ENCODE measurements at places on chromosomes 13 and 19. TPM values are rescaled to one million over a fixed set of nuclear protein-coding genes. Genes with fewer than 3 reads are reported as not detected.

DNA sequence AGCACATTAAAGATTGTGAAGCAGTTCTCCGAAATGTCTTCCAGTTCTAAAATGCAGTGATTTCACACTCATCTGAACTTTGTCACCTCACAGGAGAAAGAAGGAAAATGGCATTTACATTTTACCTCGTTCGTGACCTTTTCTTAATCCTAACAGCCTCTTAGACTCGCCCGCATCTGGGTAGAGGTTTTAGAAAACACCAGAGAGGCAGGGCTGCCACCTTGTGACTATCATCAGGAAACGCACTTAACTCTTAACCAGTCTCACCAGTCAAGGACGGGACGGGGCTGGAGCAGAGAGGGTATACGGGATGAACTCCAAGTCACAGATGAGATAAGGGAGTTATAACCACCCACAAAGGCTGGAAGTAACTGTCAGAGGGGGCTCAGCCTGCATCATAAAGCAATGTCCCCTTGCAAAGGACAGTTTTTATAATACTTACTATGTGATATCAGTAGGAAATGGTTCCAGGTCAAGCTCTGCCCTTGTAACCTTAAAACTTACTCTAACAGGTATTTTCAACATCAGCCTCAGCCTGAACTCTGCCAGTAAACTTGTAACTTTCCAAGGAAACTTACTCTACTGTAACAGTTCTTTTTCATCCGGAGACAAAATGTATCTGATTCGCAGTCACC is 8.6 kb upstream of the CEACAM6 start:
- H3K36me3 ChIP-seq = no peaks in the 10 kb centered on the region
- H3K4me1 ChIP-seq = no peaks in the 10 kb centered on the region
- no peak overlapping the region for H3K4me3 ChIP-seq
- peaks cover 8% of the 10 kb centered on the region for H3K27me3 ChIP-seq
- DNase-seq = peak; percentile 62

GRCh38 chr19:30390356-30390988 is 18.3 kb downstream of the ZNF536 start:
- DNase-seq = no peak
- H3K27ac ChIP-seq = no peak overlapping the region
- H3K36me3 ChIP-seq = no peaks in the 10 kb centered on the region
- H3K27me3 ChIP-seq = peaks cover 3% of the 10 kb centered on the region
- H3K4me1 ChIP-seq = no peaks in the 10 kb centered on the region

DNA sequence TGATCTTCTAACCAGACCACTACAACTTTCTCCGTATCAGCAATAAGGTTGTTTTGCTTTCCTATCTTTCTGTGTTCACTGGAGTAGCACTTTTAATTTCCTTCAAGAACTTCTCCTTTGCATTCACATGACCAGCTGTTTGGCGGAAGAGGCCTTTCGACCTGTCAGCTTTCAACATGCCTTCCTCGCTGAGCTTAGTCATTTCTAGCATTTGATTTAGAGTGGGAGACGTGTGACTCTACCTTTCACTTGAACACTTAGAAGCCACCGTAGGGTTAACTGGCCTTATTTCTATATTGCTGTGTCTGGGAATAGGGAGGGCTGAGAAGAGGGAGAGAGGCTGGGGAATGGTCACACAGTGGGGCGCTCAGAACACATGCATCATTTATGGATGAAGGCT is 104.7 kb downstream of the TUBGCP3 start:
- H3K4me1 ChIP-seq = no peaks in the 10 kb centered on the region
- no peak overlapping the region for H3K4me3 ChIP-seq
- DNase-seq = no peak
- no peaks in the 10 kb centered on the region for H3K27me3 ChIP-seq
- H3K36me3 ChIP-seq = peaks cover 27% of the 10 kb centered on the region

DNA sequence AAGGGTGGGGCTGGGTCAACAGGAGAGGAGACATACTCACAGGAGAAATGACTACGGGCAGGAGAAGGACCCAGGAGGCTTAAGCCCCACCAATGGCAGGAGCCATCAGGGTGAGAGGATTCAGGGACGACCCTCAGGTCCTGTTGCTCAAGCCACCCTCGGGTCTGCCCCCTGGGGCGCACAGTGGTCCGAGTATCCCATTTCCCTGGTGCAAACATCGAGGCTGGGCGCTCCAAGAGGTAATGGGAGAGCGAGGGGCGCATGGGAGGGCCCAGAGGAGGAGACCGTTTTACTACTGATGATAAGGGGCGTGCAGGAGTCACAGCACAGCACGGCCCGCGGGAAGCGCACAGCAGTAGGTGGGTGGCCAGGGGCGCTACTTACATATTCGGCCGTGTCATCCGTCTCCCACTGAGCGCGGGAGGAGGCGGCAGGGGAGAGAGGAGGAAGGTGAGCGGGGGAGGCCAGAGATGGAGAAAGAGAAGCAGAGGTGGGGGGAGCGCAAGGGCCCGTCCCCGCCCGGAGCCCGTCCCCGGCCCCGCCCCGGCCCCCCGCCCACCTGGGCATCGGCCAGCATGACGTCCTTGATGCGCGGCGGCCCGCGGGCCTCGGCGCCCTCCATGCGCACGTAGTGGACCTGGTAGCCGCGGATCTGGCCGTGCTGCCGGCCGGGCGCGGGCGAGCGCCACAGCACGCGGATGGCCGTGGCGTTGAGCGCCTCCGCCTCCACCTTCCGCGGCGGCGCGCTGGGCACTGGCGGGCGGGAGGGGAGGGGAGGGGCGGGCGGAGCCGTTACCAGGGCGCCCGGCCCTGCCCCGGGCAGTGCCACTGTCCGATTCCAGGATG is 111.5 kb downstream of the PTPRS start:
- peak overlapping the region; percentile 11 for H3K4me3 ChIP-seq
- no peaks in the 10 kb centered on the region for H3K27me3 ChIP-seq
- no peaks in the 10 kb centered on the region for H3K4me1 ChIP-seq
- H3K36me3 ChIP-seq = peaks cover 4% of the 10 kb centered on the region
- DNase-seq = no peak

DNA sequence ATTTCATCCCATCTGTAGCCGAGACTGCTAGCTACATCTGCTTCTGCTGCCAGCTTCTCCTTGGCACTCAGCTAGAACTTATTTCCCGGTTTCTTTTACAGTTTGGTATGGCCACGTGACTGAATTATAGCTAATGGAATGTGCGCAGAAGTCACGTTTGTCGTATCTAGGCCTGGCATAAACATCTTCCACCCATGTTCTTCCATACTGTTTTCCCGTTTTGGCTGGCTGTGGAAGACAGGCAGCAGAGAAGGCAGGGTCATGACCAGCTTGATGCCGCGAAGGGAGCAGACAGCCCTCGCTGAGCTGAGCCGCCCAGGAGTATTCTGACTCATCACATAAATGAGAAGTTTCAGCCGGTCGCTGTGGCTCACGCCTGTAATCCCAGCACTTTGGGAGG is 186.7 kb downstream of the RFC3 start:
- no peak for DNase-seq
- no peaks in the 10 kb centered on the region for H3K36me3 ChIP-seq
- no peaks in the 10 kb centered on the region for H3K4me1 ChIP-seq
- no peaks in the 10 kb centered on the region for H3K27me3 ChIP-seq

GRCh38 chr19:10533646-10534386 is 9.9 kb upstream of the ATG4D start:
- H3K27ac ChIP-seq = no peak overlapping the region
- H3K27me3 ChIP-seq = peaks cover 4% of the 10 kb centered on the region
- DNase-seq = no peak
- H3K4me3 ChIP-seq = no peak overlapping the region
- no peaks in the 10 kb centered on the region for H3K4me1 ChIP-seq
- H3K36me3 ChIP-seq = no peaks in the 10 kb centered on the region

- H3K36me3 ChIP-seq = no peaks in the 10 kb centered on the region
- no peaks in the 10 kb centered on the region for H3K27me3 ChIP-seq
- H3K27ac ChIP-seq = no peak overlapping the region
- DNase-seq = no peak
- H3K4me1 ChIP-seq = no peaks in the 10 kb centered on the region
These were observed 38.2 kb upstream of the KPNA3 start for GRCh38 chr13:49830721-49831120.

GRCh38 chr13:39672378-39673132 is 17.1 kb downstream of the COG6 start:
- no peak overlapping the region for H3K4me3 ChIP-seq
- H3K27ac ChIP-seq = no peak overlapping the region
- H3K36me3 ChIP-seq = no peaks in the 10 kb centered on the region
- no peak for DNase-seq

DNA sequence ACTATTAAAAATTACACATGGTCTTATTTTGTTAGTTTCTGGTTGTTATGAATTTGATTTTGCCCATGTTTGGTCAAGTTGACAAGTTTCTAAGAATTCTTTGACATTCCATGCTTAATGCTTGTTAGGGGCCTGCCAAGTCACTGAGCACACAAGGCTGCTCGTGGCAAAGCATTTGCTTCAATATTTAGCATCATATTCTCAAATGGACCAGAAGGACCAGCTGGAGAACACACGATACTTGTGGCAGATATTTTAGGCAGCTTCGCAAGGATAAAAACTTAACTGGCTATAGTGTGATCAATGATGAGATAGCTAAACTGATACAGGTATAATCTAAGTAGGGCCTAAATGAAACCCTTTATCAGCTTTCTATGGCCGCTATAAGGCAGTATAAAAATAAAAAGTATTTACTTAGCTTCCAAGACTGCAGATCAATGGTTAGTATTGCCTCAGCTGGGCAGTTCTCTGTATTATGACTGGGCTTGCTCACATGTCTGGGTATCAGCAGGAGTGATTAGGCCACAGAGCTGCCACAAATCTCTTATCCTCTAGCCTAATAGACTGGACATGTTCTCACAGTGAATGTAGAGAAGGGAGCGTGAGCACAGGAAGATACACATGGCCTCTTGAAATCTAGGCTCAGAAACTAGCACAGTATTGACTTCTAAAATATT is 155.9 kb upstream of the SPRY2 start:
- H3K4me3 ChIP-seq = no peak overlapping the region
- no peaks in the 10 kb centered on the region for H3K36me3 ChIP-seq
- no peak overlapping the region for H3K27ac ChIP-seq

DNA sequence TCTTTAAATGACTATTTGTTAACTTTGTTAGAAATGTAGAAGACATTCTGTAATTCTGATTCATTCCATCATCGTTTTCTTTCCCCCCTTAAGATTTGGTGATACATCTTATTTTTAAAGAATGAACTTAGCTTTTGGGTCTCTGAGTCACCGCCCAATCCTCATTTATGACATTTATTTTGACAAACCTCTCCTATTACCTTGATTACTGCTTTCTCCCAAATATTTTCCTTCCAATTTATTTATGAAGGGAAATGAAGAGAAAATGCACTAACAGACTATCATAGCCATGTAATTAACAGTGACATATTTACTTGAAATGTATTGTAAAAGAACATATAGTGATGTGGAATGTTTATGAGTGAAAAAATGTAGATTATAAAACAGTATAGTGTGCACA is 241.6 kb downstream of the DCLK1 start:
- H3K27me3 ChIP-seq = no peaks in the 10 kb centered on the region
- H3K4me3 ChIP-seq = no peak overlapping the region
- no peaks in the 10 kb centered on the region for H3K36me3 ChIP-seq

DNA sequence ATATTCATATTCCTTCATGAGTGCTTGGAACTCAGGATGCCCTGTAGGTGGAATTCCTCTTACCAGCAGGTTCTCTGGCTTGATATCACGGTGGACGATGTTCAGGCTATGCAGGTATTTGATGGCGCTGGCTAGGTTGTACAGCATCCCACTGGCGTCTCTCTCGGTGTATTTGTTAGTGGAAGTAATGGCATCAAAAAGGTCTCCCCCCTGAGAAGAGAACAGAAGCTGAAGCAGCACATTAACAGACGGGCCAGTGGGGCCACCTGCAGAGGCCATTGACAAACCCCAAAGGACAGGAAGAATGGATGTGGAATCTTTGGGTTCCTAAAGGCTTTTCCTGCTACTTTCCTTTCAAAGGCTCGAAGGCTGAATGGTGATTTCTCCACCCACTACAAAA is 308.5 kb downstream of the DCLK1 start:
- no peaks in the 10 kb centered on the region for H3K4me1 ChIP-seq
- DNase-seq = no peak
- no peak overlapping the region for H3K4me3 ChIP-seq
- no peak overlapping the region for H3K27ac ChIP-seq
- no peaks in the 10 kb centered on the region for H3K27me3 ChIP-seq

GRCh38 chr13:113047587-113047986 is 58.0 kb upstream of the F7 start:
- H3K36me3 ChIP-seq = peaks cover 17% of the 10 kb centered on the region
- H3K4me1 ChIP-seq = no peaks in the 10 kb centered on the region
- DNase-seq = peak; percentile 41
- no peak overlapping the region for H3K27ac ChIP-seq
- H3K4me3 ChIP-seq = no peak overlapping the region
- no peaks in the 10 kb centered on the region for H3K27me3 ChIP-seq

DNA sequence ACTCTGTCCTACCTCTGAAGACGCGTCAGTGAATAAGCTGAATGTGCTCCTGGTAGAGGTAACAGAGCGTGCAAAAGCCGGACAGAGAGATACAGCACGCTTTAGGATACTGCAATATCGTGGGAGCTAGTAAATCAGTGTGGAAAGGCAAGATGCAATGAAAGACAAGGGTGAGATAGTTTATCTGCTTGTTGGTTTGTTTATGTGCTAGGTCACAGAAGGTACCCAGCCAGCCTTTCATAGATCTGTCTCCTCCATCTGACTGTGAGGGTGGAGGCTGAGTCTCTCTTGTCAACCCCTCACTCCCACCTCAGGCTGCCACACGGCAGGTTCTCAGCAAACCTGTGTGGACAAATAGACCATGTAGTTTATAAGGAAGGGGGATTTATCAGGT is 904 bp upstream of the GIPC1 start:
- no peaks in the 10 kb centered on the region for H3K27me3 ChIP-seq
- no peak for DNase-seq
- peaks cover 35% of the 10 kb centered on the region for H3K4me1 ChIP-seq

DNA sequence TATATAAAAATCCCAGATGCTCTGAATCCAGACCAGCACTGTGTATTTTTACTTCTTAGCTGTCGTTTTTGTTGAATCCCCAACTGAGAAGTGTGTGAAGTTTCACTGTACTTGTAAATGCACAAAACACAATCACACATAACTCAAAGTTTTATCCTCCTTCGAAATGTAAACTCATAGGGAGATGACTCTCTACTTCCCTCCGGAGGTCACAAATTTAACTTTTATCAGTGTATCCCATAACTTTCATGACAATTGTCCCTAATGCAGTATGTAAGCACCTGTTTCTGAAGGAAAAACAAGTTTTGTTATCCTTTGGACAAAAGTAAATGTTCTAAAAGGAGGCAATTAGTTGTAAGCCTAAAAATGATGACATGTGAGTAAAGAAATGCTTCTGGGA is 665.0 kb upstream of the SLITRK6 start:
- H3K36me3 ChIP-seq = no peaks in the 10 kb centered on the region
- no peaks in the 10 kb centered on the region for H3K27me3 ChIP-seq
- H3K4me3 ChIP-seq = no peak overlapping the region
- DNase-seq = no peak
- no peaks in the 10 kb centered on the region for H3K4me1 ChIP-seq
- H3K27ac ChIP-seq = no peak overlapping the region

GRCh38 chr19:34818270-34818669 is 45.3 kb upstream of the ZNF599 start:
- H3K27ac ChIP-seq = no peak overlapping the region
- DNase-seq = no peak
- H3K4me1 ChIP-seq = no peaks in the 10 kb centered on the region

MBD3L2 gene
- total RNA-seq = not detected

ZNF460 gene
- total RNA-seq = 51.4 TPM

GIPR gene
- 7.5 TPM for total RNA-seq

GARIN5A gene
- 2.2 TPM for total RNA-seq

N4BP2L1 gene
- 30.2 TPM for total RNA-seq
